ENCODE measurements at places on chromosomes 4 and X. TPM values are rescaled to one million over a fixed set of nuclear protein-coding genes. Genes with fewer than 3 reads are reported as not detected.

The C4orf50 gene
- not detected for total RNA-seq

The SSX4 gene
- not detected for total RNA-seq

The TMEM156 gene
- 0.12 TPM for total RNA-seq

The SPANXA1 gene
- total RNA-seq: 69.2 TPM

The ADH4 gene
- not detected for total RNA-seq

The SPINK2 gene
- not detected for total RNA-seq

The ADGRL3 gene
- not detected for total RNA-seq

The DSPP gene
- total RNA-seq: not detected

- DNase-seq: no peak
Measured at GRCh38 chr4:909131-909571, 23.0 kb downstream of the GAK start.

DNA sequence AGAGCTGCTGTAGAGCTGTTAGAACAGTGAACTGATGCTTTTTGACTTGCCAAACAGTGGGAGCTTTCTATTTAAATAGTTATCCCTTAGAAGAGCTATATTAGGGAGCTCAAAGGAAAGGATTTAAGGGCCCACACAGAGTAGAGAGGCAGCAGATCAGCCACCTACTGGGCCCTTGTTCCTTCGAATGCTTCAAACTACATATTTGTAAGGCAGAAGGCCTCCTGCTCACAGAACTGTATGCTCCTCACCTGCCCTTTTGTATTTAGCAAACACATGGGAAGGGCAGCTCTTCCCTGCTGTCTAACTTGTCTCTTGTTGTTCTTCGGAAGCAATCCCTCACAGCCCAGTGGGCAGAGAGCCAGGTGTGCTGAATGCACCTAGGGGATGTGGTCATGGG, 38.0 kb downstream of the IL1RAPL1 start:
- DNase-seq: no peak

- no peak for DNase-seq
Measured at GRCh38 chr4:155505321-155505720, 128.6 kb upstream of the MAP9 start.

DNA sequence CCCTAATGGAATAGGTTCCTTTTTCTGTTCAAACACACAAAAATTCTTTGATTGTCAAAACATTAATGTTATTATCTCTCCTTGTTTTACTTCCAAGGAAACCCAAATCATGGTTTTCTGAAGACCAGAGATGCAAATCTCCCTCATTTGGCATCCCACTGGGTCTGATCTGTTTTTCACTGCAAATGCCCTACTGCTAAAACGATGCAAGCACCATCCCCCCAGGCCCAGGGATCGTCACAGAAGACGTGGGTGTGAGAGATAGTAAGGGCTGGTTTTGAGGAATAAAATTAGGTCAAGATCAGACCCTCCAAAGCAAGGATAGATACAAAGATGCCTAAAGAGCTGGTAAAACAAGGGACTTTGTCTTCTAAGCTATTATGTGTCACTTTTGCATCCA, 33.6 kb downstream of the GSPT2 start:
- no peak for DNase-seq

DNA sequence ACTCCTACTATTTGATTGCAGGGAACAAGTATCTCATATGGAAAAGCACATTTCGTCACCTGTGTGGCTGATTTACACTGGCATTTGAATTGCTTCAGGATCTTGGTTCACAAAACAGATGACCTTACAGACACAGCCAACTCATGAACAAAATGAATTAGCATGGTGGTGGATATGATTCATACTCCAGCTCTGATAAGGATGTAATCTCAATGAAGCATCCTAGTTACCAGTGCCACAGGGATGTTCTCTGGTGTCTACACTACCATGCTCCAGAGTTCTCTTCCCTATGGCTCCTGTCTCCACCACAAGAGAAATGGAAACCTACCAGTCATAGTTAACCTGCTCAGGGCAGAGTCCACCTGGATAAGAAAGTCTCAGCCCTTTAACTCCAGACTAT, 40.7 kb downstream of the TEC start:
- DNase-seq: peak; percentile 39

DNA sequence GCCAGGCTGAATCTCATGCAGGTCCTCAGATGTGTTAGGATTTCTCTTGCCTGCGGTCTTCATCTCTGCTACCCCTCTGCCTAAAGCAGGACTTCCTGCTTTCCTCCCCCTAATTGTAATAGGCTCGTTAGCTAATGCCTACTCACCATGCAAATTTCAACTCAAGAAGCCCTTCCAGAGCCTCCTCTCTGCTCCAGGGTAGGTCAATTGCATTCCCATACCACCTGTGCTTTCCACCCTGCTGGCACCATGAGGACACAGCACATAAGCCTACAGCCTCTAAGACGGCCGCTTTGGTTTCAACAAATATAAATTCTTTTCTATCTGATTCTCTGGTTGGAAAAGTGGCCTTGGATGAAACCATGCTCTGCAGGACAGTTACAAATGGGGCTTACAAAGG, 93.9 kb downstream of the QDPR start:
- DNase-seq: no peak

GRCh38 chrX:70998411-70999027, 67.6 kb upstream of the SLC7A3 start:
- peak; percentile 40 for DNase-seq

- no peak for DNase-seq
Measured at GRCh38 chr4:57492251-57492878, 382.2 kb upstream of the IGFBP7 start.

DNA sequence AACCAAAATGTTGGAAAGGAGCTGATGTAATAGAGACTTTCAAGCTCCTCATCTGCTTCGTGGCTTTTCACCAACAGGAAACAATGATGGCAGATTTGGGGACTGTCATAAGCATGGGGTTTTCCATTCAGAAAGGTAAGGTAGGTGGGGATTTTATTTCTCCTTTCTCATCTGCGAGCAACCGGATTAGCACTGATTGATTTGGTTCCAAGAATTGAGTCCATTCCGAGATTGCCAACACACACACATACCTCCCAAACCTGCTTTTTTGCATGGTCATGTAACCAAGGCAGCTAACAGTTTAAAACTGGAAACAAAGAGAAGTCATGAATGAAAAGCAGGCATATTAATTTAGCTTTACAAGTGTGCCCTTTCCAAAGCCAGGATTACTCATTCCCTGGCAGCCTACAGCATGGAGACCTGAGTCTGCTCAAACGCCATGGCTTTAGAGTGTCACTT, 63.0 kb upstream of the LNX1 start:
- peak; percentile 72 for DNase-seq

GRCh38 chr4:148449921-148450320, 7.7 kb upstream of the NR3C2 start:
- no peak for DNase-seq

DNA sequence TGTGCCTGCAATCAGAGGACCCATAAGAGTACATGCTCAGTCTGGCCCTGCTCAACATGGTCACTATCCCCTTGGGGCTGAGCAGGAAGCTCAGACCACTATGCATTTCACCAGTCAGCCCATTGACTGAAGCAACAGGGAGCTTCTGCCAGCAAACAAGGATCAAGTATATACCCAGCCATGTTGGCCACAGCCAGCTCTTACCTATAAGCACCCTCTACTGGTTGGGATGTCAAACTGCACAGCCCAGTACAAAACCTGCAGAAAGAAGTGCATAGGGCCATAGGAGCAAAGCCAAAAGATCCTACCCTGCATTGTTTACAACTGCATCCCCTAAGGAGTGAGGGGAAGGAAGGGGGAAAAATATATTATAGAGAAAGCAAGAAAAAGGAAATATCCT, 214.4 kb upstream of the CPEB2 start:
- DNase-seq: peak; percentile 15

DNA sequence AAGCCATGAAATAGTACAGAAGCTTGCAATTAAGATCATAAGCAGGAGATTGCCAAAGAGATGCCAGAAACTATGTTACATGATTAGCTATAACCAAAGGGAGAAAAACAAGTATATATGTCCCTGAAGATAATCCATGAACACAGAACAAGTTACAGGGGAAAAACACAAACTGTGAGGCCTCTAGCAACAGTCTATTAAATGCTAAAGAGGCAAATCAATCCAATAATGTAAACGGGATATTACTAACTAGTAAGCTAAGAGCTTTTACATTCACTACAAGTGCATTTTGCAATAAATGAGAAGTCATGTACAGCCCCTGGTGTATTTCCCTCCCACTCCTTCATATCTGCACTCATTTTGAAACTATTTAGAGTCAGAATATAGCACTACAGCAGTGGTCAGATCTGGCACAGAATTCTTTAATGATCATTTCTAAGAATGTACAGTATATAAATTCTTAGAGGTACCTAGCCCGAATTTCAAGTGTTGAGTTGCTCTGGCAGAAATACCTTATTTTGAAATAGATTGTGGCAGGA, 449.8 kb upstream of the SMIM31 start:
- no peak for DNase-seq

GRCh38 chr4:95165926-95166524, 382.7 kb downstream of the UNC5C start:
- peak; percentile 46 for DNase-seq

GRCh38 chr4:26787461-26788340, 72.9 kb upstream of the STIM2 start:
- DNase-seq: peak; percentile 56

DNA sequence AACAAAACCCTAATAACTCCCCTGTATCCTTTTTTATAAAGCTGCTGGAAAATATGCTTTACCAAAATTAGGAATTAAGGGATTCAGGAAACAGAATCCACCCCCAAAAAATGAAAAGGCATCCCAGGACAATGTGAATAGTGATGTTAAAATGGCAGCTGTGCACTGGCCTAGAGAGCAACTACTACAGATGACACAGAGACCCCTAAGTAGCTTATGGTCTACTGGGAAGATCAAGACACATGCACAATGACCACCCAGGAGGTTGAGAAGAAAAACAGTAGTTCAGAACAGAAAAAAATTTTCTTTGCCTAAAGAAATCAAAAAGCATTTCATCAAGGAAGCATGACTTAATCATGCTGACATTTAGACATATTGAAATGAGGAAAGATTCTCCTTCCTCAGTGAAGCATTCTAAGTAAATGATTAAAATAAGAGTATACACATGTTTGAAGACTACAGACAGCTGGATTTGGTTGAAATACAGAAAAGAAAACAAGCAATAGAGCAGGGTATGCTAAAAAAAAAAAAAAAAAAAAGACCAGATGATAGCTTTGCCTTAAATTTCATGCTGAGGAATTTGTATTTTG, 117.3 kb downstream of the WDFY3 start:
- no peak for DNase-seq

DNA sequence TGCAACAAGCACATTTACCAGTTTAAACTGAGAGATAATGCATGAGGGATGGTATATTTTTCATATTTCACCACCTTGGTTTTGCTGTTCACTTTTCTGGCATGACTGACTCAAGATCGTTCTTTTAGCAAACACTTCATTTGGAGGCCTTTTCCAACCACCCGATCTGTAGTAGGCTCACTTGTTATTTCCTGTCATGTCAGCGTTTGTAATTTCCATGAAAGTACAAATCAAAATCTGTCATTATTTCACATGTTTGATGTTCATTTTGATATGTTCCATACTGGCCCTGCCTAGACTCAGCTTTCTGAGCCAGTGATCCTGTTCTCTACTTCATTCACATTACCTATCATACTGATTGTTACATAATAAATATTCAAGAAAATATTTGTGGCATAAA, 1888.3 kb upstream of the PCDH7 start:
- no peak for DNase-seq

- no peak for DNase-seq
Measured at GRCh38 chrX:19599253-19599652, 83.9 kb upstream of the MAP3K15 start.

DNA sequence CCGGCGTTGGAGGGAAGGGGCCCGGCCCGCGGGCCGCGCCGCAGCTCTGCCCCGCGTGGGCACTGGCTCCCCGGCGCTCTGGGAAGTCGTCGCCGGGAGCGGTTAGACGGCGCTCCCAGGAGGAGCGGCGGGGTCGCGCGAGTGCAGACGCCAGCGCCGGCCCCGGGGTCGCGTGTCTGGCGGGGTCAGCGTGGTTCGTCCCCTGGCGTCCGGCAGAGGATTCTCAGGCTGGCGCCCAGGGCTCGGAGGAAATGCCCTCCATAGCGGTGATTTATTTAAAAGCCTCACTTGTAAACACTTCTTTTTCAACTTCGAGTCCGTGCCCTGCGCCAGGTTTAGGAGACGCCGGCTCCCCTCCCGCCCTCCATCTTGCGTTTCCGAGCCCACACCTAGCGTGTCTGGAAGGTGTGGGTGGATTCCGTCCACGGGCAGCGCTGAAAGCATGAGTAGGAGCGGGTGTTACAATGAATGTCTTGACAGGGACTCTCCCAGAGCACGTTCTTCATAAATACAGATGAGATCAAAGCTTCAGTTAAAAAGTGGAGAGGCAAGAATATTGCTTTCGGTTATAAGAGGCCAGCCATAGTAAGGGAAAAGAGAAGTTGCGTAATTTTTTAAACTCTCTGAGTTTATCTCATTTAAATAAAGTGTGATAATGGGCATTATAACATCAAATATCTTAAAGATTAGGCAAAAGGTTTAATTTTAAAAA, 692 bp downstream of the FAM241A start:
- peak; percentile 37 for DNase-seq

- DNase-seq: peak; percentile 54
Measured at GRCh38 chrX:110026099-110026844, 23.4 kb downstream of the TMEM164 start.

- DNase-seq: no peak
Measured at GRCh38 chrX:40005292-40006011, 92.3 kb downstream of the BCOR start.

DNA sequence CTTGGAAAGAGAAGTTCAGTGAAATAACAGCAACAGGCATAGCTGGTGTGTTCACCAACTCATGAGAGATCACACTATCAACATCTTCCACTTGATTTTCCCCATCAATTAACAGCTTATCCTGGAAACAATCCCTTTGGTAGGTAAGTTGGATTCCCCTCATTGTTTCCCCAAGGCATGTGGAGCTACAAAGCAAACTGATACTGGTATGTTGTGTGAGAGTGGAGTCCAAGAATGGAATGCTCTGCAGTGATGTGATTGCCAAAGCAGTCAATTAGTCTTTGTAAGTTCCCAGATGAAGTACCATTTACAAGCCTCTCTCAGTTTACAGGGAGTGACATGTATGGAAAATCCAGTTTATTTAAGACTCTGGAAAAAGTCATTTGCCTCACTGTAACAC, 13.7 kb upstream of the XAGE2 start:
- DNase-seq: no peak

- DNase-seq: no peak
Measured at GRCh38 chr4:189377569-189377968, 563.1 kb upstream of the FRG1 start.

DNA sequence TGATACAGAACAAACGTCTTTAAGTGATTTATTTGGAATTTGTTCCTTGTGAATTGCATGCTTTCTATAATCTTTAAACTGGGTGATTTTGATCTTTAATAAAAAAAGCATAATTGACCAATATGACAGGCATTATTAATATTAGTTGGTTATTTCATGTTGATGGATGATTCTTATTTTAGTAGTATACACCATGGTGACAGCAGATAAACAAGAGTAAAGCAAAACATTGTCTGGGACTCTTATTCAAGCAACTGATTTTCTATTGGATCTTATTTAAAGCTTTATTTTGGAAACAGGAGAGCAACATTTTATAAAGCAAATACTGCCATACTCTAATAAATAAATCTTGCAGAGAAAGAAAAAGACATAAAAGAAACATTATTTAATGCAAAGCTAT, 591.4 kb upstream of the GNPDA2 start:
- DNase-seq: no peak

Measured in RPMI7951 (cell line).